ENCODE measurements at places on chromosomes 1 and 21. TPM values are rescaled to one million over a fixed set of nuclear protein-coding genes. Genes with fewer than 3 reads are reported as not detected.

NUF2 gene
- 39.4 TPM for total RNA-seq

PADI3 gene
- total RNA-seq: not detected

STIL gene
- total RNA-seq: 22.8 TPM

CHI3L2 gene
- total RNA-seq: 1.9 TPM

- DNase-seq: no peak
- H3K27me3 ChIP-seq: no peaks in the 10 kb centered on the region
- no peak overlapping the region for H3K4me3 ChIP-seq
- H3K36me3 ChIP-seq: no peaks in the 10 kb centered on the region
Measured at GRCh38 chr1:24481101-24481500, 21.5 kb upstream of the RCAN3 start.
